ENCODE measurements at places on chromosomes 2 and 18. TPM values are rescaled to one million over a fixed set of nuclear protein-coding genes. Genes with fewer than 3 reads are reported as not detected.

The POMC gene
- 0.73 TPM for total RNA-seq

The BOLL gene
- not detected for total RNA-seq

The ANKRD53 gene
- 0.39 TPM for total RNA-seq

The TMEM37 gene
- total RNA-seq, result 0.20 TPM

The WDFY1 gene
- total RNA-seq, result 63.9 TPM

The HOXD12 gene
- not detected for total RNA-seq

The NIFK gene
- 54.7 TPM for total RNA-seq

The CAMKMT gene
- 10.8 TPM for total RNA-seq

The SULT1C4 gene
- not detected for total RNA-seq

The RAB6C gene
- not detected for total RNA-seq

The CENPA gene
- 16.0 TPM for total RNA-seq

The LDLRAD4 gene
- 0.73 TPM for total RNA-seq

The FBLN7 gene
- total RNA-seq, result 1.8 TPM

The PKP4 gene
- total RNA-seq, result 46.5 TPM

The FLACC1 gene
- total RNA-seq, result 1.5 TPM

The LRP2 gene
- total RNA-seq, result not detected

The PARD3B gene
- total RNA-seq, result 6.8 TPM

The NT5C1B gene
- total RNA-seq, result not detected

The GKN1 gene
- total RNA-seq, result not detected

The IMPACT gene
- 23.1 TPM for total RNA-seq

The RNMT gene
- total RNA-seq, result 20.7 TPM

The MAB21L4 gene
- total RNA-seq, result not detected

The SPC25 gene
- 5.1 TPM for total RNA-seq

The RTP5 gene
- not detected for total RNA-seq

The SMAD4 gene
- 68.7 TPM for total RNA-seq

The TUBA4B gene
- total RNA-seq, result not detected

The HOXD9 gene
- total RNA-seq, result 0.37 TPM

The TMEM178A gene
- total RNA-seq, result 0.39 TPM
